Stimulated activated naive B cell treated with anti-CD40 and anti-IgM and Interleukin-4, amounts not matched to agents 10 μg/mL and 1 μg/mL and 100 μg/mL, for 72 hours (primary cell): ENCODE measurements at places on chromosomes 16 and 17.

DNA sequence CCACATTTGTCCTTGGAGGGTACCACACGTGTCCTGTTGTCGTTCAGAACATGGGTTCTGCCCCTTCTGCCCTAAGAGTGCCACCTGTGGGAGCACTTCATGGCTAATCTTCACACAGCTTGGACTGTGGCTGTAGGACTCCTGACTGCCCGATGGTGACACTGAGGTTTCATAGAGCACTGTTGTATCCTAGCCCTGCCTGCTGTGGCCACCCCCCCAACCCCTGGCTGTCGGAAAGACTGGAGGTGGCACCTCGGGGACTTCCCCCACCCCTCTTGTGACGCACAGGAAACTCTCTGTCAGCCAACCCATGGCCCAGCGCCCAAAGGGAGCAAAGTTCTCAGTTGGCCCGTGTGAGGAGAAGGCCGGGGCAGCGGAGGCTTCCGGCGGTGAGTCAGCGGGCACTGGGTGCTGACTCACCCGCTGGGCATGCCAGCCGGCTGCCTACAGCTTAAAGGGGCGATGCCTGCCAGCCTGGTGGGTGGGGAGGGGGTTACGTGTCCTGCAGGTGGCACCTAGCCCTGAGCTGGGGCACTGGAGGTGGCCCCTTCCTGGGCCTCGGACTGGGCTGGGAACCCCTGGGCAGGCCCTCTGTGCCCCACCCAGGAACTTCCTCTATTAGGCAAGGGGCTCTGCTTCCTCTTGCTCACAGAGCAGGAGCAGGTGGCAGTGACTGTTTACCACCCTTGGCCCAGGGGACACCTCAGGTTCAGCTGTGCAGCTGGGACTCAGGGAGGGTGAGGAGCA, 3.4 kb downstream of the MAP2K3 start:
- DNase-seq: peak; percentile 95

DNA sequence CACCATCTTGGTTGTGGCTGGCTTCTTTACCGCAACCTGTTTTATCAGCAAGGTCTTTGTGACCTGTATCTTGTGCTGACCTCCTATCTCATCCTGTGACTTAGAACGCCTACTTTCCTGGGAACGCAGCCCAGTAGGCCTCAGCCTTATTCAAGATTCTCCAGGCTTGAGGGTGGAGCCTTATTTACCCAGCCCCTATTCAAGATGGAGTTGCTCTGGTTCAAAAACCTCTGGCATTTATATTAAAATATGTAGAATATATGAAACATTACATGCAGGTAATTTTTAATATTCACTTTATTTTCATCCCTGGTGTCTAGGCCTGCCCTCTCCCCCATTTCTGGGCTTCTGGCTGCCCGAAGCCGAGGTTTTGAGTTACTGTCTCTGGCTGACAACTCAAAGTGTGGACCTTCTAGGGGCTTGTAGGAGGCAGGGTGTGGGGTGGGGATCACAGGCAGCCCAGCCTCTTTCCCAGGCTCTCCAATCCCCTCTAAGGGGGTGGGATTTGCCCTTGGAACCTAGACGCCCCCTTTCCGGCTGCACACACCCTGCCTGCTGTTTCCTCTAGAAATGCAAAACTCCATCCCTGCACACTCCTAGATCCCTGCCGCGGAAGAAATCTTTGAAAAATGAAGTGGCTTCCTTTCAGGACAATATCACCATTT, 152.0 kb downstream of the KCNJ12 start:
- no peak for DNase-seq

GRCh38 chr16:58589326-58589905, 40.2 kb downstream of the CNOT1 start:
- DNase-seq: no peak

- DNase-seq: no peak
Measured at GRCh38 chr17:49742166-49742638, 21.7 kb downstream of the FAM117A start.

DNA sequence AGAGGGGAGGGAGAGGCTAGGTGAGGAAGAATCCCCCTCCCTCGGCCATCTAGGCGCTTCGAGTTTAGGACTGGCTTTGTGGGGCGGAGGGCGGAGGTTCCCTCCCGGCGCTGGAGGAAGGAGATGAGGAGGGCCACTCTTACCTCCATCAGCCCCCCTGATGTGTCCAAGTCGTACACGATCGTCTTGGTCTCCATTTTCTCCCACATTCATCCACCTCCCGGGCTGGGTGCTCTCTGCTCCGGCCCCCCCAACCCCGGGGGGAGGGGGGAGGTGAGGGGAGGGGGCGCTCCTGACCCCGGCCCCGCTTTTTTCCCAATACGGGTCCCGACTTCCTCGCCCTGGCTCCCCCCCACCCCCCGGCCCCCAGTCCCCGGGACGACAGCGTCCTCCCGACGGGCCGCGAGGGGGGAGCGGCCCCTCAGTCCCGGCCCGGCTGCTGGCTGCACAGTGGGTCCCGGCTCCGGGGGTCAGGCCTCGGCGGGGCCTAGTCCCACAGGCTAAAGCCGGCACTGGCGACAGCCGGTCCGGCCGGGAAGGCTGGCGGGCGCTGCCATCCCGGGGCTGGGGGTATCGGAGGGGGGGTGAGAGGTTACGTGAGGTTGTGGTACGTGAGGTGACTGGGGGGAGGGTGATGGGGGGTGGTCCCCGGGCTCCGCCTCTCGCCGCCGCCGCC, 428 bp downstream of the PHF12 start:
- DNase-seq: no peak

DNA sequence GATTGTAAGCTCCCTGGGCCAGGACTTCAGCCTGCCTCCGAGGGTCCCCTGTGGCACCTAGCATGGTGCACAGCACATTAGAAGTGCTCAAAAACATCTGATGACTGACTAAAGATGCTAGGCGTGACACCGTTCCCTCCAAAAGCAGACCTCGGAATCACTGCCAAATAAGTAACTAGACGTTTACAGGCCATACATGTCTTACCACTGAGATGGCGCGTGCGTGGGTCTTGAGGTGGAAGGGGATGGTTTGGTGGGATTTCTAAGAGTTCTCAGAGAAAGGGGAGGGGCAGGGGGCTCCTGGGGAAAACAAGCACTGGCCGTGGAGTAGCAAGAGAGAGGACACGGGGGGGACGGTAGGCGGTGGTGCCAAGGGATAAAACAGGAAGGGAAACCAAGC, 12.4 kb downstream of the MPO start:
- DNase-seq: no peak

DNA sequence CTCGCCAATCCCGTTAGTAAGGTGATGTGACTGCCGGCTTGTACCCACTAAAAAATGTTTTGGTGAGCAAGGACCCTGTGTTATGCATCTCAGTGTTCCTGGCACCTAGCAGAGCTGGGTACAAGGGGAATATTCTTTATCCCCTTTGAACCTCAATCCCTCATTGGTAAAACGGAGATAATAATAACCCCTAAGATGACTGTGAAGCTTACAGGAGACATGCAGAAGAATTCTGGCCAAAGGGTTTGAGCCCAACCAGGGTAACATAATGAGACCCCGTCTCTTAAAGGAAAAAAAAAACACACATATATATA, 896 bp downstream of the GGA2 start:
- no peak for DNase-seq

DNA sequence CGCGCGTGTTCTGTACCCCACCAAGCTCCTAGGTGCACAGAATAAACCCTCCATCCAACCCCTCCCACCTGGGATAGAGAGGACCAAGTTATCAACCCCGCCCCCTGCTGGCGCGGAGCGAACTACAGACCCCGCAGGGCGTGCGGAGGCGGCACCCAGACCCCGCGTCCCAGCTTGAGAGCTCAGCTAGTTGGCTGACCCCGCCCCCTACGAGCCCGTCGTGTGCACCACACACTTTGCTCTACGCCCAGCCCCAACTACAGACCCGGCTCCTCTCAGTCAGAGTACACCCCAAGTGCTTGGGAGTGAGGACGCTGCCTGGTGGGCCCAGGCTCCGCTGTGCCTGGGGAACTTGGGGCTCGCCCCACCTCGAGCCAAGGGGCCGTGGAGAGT, 1.5 kb downstream of the GRIN2A start:
- DNase-seq: peak; percentile 42

- no peak for DNase-seq
Measured at GRCh38 chr16:24850289-24850938, 4.7 kb downstream of the SLC5A11 start.

DNA sequence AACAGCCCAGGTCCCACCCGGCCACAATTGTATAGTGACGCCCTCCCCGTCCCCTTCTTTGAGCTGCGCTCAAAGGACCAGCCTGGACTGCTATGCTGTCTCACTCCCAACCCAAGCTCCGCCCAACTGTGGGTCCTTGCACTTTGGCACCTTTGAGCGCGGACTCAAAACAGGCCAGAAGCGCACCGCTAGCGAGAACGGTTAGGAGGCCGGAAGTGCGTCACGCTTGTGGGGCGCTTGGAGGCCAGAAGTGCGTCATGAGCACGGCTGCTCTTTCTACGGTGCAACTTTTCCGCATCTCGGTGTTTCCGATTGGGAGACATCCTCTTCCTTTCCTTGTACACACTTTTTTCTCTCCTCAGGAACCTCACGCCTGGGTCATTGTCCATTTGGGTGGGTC, at the start of gene ZNF19:
Gene ZNF19 (minus strand): TSS at position 203 of the 400 bp plus-strand sequence. CDS start 7,210 bp downstream, outside the sequence.
- no peak for DNase-seq

- peak; percentile 32 for DNase-seq
Measured at GRCh38 chr16:11263737-11264136, 5.4 kb downstream of the TNP2 start.

- DNase-seq: no peak
Measured at GRCh38 chr16:73764321-73764720, 532.3 kb upstream of the PSMD7 start.

DNA sequence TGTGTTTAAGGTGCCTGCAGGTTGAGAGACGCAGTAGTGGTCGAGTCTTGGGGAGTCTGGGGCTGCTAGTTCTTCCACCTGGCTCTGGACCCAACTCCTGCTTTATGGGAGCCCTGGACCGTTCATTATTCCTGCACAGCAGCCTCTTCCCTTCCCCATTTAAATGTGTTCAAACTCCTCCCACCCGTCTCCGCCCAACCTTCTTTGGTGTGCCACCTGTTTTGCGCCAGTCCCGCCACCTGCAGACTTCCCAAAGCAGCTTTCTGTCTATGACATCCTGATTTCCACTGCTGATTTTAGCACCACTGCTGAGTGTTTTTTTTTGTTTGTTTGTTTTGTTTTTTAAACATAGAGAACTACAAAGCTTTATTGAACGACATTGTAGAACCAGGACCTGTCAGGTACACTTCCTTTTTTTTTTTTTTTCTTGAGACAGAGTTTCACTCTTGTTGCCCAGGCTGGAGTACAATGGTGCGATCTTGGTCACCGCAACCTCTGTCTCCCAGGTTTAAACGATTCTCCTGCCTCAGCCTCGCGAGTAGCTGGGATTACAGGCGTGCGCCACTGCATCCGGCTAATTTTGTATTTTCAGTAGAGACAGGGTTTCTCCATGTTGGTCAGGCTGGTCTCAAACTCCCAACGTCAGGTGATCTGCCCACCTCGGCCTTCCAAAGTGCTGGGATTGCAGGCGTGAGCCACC, 12.8 kb downstream of the ADORA2B start:
- DNase-seq: no peak
